ENCODE measurements at places on chromosomes 13 and 19.

DNA sequence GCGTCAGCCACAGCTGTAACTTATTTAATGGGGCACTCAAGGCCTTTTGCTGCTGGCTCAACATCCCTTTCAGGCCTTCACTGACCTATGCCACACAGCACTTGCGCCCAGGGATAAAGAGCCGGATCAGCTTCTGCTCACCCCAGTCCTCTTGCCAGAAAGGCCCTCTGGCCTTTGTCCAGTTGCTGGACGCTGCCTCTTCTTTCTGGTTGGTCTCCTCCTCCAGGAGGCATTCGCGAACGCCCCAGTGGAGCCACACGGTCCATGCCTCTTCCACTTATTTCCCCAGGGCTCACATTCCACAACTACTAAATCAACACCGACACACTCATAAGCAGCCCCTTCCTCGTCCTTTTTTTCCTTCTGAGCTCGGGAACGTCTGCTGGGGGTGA is 3.7 kb upstream of the ZNF329 start:
- peak; percentile 2 for DNase-seq

GRCh38 chr13:114109641-114110041 is 22.8 kb downstream of the RASA3 start:
- no peak for DNase-seq

DNA sequence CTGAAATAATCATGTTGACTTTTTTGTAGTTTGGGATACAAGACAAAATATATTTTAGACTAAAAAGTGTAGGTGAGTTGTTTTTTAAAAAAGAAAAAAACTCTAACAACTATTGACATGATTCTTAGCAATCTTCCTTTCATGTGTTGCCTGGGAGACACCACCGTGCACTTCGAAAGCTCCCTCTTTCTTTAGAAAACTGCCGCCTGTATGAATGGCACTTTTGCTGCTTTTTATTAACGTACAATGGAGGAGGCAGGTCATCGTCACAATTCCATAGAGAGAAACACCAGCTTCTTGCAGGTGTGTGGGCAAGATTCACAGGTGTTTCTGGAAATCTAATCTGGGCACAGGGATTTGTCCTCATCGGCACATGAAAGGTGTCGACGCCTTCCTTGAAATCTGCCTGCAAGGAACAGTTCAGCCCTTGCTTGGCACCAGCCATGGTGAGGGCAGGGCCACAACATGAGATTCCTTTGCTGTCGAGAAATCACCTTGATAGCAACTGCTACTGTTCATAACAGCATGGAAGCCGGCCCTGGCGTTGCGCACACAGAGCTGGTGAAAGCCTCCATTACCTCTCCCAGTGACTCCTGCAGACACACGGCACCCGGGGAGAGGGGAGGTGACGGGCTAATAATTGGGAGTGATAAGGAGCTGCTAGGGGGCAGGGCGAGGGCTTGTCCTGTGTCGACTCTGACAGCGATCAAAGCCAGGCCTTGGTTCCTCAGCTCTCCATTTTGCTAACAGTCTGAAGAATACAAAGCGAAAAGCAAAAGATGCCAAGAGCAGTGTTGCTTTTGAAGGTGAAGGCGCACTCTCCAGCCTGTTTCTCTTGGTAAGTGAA is 66.5 kb downstream of the EFNB2 start:
- DNase-seq: no peak

GRCh38 chr13:72462166-72462565 is 265.3 kb downstream of the MZT1 start:
- DNase-seq: no peak

- peak; percentile 72 for DNase-seq
Observed at GRCh38 chr19:13784731-13785452, 10.4 kb upstream of the ZSWIM4 start.

DNA sequence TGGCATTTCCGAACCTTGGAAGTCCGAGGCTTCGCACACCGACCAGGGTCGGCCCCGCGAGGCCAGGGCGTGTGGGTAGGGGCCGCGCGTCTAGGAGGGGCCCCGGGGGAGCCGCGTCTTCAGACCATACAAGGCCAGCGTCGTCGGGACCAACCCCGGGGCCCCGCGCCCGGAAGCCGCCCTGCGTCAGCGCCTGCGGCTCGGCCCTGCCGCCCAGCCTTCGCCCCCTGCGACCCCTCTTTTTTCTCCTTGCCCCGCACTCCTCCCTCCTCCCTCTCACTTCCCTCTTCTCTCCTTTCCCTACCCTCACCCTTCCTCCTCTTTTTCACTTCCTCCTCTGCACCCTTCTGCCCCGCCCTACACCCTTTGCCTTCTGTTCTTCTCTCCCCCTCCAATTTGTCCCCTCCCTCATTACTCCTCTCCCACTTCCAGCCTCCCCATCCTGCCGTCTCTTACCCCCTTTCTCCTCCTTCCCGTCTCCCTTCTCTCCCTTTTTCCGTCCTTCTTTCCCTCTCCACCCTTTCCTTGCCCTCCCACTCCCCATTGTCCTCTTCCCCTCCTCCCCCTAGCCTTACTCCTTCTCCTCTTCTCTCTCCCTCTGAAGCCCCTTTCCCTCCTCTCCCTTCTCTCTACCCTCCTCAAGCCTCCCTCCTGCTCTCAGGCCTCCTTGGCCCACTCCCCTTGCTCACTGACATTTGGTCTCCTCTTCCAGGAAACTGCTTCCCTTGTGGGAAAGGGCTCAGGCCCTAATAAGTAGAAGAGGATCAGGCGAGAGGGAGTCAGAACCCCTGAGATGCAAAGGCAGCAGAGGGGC is 2.2 kb upstream of the PLEKHG2 start:
- peak; percentile 80 for DNase-seq

DNA sequence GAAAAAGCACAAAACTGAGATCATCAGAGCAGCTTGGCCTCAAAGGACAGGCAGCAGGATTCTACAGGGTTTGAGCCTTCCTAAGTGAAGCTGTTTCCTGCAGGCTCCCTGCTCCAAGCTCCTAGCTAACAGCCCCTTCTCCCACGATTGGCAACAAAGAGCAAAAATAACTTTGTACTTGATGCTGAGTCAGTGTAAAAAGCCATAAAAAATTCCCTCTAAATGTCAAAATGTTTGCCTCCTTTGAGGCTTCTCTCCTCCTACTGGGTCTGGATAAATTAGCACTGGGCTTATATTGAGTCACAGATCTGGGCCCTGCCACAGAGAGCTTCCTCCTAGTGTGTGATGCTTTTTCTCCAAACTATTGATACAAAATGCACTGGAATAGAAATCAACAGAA is 153.3 kb downstream of the TNFRSF19 start:
- no peak for DNase-seq

DNA sequence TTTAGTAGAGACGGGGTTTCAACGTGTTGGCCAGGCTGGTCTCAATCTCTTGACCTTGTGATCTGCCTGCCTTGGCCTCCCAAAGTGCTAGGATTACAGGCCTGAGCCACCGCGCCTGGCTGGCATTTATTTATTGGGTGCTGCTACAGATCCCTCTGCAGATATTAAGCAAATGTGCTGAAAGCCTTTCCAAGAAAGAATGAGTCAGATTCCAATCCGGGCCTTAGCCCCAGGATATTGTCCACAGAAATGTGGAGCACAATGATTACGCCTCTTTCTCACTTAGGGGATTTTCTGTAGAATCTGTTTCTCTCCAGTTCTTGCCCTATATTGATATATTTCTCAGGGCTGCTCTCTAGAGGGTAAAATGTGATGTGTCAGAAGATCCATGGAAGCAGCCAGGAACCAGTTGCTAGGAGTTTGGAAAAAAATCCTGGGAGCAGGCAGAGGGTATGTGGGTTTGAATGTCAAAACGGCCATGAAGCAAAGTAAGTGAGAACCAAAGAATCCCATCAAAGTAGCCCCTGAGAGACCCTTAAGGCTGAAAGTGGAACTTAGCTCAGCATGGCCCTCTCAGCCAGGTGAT is 24.8 kb upstream of the IGFL4 start:
- no peak for DNase-seq

DNA sequence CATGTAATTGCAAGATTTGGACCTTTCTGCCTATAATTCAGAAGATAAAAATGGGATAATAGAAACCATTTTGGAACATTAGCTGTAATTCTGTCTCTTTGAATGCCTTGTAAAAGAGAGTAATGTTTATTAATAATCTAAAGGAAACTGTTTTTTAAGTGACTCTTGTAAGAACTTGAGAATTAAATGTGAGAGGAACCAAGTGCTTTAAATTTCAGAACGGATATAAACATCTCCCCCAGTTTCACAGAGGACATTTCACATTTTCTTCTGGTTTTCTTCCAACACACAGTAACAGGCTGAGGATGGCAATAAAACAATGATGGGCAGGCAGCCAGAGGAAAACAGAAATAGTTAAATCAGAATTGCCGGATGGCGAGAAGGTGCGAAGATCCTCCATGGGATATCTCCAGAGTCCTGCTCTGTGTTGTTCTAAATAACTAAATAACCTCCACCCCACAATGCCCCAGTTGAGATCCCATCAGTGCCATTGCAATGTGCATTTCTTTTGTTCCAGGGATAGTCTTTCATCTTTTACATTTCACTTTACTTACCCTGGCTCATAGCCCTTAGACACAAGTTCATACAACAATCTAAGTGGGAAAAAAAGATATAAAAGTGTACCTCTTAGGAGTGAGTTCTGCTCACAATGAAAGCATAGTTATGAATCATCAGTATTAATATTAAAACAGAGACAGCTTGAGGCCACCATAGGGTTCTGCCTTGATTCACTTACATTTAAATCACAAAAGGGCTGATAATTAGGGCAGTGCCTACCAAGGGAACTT is 73.3 kb downstream of the TNFRSF19 start:
- DNase-seq: no peak

GRCh38 chr13:71039440-71039839 is 827.6 kb downstream of the DACH1 start:
- no peak for DNase-seq

- DNase-seq: no peak
Observed at GRCh38 chr19:29664753-29665214, 477 bp upstream of the PLEKHF1 start.

GRCh38 chr19:739998-740715 is 10.8 kb upstream of the MISP start:
- DNase-seq: no peak

GRCh38 chr13:43297967-43298678 is 274.7 kb downstream of the DNAJC15 start:
- no peak for DNase-seq

DNA sequence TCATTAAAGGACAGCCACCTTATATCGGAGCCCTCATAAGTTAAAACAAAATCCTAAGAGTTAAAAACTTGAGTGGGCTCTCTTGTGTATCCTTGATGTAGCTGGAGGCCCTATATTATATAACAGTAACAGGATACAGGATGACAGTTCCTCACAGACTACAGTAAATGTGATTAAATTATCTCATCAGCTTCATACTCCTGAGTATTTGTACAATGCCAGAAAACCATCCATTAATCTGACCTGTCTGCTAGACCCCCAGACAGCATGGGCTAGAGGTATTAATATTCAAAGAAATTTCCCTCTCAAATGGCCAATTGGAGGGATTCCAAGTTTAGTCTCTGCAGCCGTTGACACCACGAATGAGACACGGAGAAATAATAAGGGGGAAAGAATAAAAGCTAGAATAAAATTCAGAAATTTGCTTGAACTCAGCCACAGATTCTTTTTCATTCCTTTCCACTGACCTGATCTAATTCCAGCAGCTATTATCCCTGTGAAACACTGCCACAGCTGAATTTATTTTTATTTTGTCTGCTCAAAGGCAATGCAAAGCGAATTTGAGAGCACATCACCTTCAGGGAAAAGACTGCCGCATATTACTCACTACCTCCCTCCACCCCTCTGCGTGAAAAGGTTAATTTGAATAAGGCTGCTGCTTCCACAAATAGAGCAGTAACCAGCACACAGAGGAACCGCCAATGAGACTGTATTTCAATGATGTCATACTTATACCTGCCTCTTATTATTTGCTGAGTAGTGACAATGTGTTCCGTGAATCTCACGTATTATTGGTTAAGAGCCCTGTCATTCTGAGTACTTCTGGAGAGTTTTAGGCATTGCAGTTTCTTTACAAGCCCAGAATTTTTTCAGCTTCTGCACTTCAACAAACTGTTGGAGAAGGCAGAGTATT is 155.9 kb upstream of the KLF12 start:
- peak; percentile 17 for DNase-seq

DNA sequence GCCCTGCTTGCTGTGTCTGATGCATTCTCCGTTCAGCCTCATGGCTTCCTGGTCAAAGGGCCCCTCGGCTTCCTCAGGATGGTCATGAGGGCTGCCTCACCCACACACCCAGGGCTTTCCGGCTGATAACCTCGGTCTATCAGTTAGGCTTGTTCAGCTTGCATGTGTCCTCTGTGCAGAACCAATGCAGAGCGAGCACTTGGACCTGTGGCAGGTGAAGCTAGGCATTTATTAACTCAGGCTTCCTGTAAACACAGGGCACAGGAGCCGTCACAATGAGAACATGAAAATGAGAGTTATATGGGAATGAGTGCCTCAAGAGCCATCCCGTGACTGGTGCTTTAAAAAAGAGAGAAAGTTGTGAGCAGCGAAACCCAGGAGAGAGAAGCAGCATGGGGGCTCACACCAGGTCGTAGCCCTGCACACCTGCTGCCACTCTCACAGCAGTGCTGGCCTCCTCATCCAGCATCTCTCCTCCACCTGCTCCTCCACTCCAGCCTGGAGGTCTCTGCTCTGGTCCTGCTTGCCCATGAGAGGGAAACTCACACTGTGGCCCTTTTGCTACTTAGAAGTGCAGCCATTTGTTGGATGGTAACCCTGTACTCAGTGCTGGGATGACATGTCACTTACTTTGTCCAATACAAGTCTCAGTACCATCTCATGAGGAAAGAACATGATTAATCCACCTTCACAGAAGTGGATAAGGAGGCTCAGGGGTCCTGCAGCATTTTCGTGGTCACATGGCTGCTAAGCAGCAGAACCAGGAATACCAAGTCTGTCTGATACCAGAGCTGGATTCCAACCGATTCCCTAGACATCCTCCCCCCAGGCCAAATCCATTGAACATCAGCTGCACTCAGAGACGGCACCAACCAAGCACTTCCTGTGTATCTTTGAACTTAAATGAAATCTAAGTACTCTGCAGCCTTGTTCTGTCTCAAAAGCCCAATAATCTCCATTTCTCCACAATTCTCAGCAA is 50.5 kb upstream of the IRS2 start:
- no peak for DNase-seq

- peak; percentile 93 for DNase-seq
Observed at GRCh38 chr13:99312493-99312883, 5.3 kb upstream of the GPR183 start.

GRCh38 chr13:53601113-53601512 is 572.5 kb downstream of the OLFM4 start:
- no peak for DNase-seq

GRCh38 chr13:86445206-86445605 is 646.0 kb upstream of the SLITRK6 start:
- DNase-seq: no peak

- no peak for DNase-seq
Observed at GRCh38 chr13:48729856-48730255, 76.1 kb downstream of the CYSLTR2 start.

DNA sequence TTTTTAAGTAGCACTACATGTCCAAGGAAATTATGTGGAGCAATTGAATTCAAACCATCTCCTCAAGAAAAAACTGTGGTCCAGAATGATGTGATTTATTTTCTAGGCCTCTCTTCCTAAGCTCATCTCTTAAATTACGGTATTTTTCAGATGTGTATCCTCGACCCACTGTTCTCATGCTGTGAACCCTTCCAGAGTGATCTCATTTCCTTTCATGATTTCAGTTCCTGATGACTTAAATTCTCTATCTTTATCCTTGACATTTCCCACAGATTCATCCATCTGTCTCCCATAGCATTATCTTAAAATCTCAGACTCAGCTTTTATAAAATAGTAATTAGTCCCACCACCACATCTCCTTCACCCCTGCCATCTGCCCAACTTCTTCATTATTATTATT is 117.6 kb upstream of the SPRY2 start:
- no peak for DNase-seq

GRCh38 chr19:19670070-19670551 is 1.5 kb downstream of the ZNF101 start:
- DNase-seq: no peak
